ENCODE measurements at places on chromosomes 5 and 9.
A peak's percentile ranks its signal among the peaks of the same experiment; 100 is the strongest.

- DNase-seq = no peak
These were observed 116.5 kb upstream of the DAPK1 start for GRCh38 chr9:87381050-87381711.

GRCh38 chr9:130185490-130186031, 13.4 kb downstream of the NCS1 start:
- DNase-seq = no peak

- no peak for DNase-seq
These were observed 165.0 kb downstream of the FGF1 start for GRCh38 chr5:142520885-142521284.

DNA sequence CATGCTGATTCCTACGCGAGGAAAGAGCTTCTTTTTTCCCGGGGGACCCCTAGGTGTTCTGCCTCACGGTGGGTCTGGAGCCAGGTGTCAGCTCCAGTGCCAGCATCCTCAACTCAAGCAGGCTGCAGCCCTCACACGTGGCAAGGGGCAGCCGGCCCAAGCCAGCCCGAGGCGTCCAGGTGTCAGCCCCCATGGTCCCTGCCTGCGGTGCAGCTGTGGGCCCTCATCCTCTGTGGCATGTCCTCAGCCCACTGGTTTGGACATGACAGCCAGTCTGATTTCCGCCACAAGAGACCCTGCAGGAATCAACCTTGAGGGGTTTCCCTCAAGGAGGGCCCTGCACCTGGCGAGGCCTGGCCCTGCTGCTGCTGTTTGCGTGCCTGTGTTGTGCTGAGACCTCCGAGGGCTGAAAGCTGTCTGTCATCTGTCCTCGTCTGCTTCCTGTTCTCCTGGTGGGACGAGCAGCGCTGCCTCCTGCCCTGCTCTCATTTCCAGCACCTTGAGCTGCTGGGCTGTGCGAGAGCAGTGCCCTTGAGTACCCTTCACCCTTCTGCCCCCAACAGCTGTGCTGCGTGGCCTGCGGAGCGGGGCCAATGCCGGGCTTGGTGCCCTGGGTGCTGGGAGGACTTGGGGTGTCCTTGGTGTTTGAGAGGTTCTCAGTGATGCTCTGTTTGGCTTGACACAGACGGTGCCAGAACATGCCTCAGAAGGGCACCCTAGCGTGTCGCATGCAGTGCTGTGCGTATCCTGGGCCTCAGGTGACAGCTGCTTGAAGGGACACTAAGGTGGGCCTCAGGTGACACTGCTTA, 137.6 kb downstream of the CACNA1B start:
- DNase-seq = no peak

DNA sequence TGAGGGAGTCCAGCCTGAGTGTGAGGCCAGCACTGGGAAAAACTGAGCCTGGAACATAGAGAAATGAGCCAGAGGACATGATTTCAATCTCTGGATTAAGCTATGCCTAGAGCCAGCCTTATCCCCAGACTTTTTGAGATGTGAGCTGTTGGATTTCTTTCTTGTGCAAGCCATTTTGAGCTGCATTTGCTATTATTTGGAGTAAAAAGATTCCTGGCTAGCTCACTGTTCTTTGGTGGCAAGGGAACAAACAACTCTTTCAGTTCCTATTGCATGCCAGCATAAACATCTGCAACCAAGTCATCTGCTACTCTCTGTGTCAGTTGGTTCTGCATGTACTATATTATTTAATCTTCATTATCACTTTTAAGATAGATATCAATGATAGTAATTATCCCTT, 70.1 kb upstream of the MAN2A1 start:
- no peak for DNase-seq

DNA sequence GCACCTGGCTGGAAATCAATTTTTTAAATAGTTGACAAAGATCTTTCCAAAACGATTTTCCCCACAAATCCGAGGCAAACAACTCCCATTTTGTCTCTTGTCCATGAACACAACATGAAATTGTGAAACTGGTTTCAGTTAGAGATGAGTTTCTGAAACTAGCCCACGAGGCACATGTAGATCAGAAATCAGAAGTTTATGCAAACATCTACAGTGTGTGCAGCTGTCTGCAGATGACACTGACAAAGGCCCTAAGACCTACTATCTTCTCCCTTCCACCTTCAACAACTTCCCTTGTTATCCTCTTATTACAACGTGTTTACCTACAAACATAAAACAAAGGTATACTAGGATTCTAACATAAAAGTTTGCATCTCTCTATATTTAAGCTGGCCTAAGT, 183.3 kb downstream of the DIRAS2 start:
- DNase-seq = no peak

DNA sequence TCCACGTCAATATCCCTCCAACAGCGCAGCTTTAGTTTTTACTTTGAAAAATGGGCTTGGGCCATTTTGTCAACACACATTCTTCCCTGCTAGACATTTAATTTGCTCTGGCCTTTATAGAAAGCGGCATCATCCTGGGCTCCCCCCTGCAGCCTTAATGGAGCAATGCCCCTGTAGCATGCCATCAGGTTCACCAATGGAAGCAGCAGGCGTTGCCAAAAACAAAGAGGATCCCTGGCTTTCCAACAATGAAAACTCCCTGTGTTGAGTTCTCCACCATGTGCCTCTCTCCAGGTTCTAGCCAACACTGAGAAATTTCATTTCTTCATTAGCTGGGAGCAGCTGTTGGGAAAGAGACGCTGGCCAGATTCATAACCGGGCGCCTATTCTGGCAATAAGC, 139.5 kb downstream of the ZNF622 start:
- no peak for DNase-seq

- peak; percentile 7 for DNase-seq
These were observed 31.7 kb upstream of the ZBTB43 start for GRCh38 chr9:126773004-126773607.

- DNase-seq = no peak
These were observed 95.9 kb downstream of the HRH2 start for GRCh38 chr5:175753536-175754402.

GRCh38 chr5:112895682-112896081, 26.3 kb downstream of the REEP5 start:
- DNase-seq = no peak

- DNase-seq = no peak
These were observed 549.3 kb downstream of the CCDC171 start for GRCh38 chr9:16102154-16102553.

DNA sequence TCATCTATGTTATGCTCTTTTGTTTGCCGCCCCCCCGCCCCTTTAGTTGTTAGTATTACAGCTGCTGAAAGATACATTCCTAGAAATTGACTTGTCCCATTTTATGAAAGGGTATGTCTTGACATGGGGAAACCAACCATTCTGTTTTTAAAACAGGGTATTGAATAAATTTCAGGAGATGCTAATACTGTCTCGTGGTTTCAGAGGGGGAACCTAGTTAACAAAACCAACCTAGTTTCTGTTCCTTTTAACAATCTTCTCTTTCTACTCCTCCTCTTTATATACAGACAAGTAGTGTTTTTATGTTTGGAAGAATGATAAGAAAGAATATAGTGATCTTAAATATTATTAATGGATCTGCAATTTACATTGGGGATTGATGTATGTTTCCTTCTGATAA, 3.5 kb downstream of the PIP5K1B start:
- DNase-seq = no peak

- no peak for DNase-seq
These were observed 382.2 kb downstream of the ENC1 start for GRCh38 chr5:74258314-74258665.

DNA sequence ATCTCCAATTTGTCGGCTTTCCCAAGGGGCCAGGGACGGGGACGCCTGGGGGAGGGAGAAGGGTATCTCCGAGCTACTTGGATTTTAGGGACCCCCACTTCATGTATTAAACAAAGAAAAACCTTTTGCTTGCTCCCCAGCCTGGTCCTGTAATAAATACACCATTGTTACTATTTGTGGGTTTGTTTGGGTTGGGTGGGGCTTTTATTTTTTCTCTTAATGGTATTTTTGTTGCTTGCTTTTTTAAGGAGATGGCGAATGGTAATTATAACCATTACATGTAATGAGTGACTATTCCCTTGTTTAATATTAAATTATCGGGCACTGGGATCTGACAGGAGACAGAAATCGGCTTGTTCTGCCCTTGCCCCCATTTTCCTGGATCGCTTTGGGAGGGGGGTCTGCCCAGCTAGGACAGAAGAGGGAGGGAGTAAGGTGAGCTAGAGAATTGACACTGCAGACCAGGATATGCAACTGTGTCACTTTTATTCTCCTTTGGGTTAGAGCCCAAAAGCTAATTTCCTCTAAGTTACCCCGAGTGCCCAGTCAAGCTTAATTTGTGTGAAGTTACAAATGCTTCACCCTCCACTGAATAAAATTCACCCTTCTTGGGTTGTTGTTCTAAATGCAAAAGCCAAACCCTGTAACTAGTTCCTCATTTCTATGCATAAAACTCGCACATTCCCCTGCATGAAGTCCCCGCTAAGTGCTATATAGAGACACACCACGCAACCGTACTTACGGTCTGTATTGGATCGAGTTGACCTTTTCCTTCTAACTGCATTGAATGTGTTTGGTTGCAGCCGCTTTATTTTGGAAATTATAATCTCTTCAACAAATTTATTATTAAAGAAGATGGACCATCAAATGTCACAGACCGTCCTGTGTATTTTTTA, 1.6 kb upstream of the ZNF608 start:
- DNase-seq = no peak

DNA sequence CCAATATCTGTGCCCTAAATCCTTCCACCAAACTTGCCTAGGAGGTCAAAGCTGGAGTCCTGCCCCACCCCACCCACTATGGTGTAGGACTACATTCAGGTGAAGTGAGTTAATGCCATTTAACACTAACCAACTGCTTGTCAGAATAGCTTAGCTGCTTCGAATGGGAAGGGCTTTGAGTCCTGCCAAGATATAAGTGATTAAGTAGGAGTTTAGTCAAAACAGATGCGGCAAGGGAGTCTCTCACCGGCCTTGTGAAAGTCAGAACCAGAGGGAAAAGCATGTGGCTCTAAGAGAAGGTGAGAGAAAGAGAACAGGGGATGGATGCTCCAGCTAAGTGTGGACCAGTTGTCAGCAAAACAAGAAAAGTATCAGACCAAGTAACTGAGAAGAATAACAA, 132.6 kb downstream of the SPOCK1 start:
- DNase-seq = no peak

GRCh38 chr5:150400316-150401075, 12.2 kb downstream of the CD74 start:
- DNase-seq = no peak

- DNase-seq = no peak
These were observed 82.9 kb upstream of the ALDH1B1 start for GRCh38 chr9:38309324-38310195.

DNA sequence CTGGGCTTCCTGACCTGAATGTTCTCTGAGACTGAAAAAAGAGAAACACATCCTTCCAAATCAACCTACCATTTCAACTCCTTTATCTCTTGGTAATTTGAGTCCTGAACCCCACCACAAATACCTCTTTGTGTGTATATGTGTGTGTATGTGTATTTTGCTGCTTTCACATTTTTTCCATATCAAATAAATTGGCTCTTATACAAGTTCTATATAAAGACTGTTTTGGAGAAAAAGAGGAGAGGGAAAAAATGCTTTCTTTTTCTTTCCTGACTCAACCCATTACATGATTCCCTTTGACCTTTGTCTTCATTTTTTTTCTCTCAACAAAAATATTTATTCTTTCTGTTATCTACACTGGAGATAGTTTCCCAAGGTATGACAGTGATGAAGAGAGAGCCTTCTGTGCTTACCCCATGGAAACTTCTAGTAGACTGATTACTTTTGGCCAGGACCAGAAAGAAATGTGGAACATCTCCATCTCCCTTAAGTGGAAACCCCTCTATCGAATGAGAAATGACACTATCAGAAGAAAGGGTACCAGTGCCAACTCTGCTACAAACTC, 85.3 kb downstream of the PAPPA start:
- no peak for DNase-seq

GRCh38 chr5:96986450-96986849, 50.6 kb downstream of the LNPEP start:
- DNase-seq = no peak

DNA sequence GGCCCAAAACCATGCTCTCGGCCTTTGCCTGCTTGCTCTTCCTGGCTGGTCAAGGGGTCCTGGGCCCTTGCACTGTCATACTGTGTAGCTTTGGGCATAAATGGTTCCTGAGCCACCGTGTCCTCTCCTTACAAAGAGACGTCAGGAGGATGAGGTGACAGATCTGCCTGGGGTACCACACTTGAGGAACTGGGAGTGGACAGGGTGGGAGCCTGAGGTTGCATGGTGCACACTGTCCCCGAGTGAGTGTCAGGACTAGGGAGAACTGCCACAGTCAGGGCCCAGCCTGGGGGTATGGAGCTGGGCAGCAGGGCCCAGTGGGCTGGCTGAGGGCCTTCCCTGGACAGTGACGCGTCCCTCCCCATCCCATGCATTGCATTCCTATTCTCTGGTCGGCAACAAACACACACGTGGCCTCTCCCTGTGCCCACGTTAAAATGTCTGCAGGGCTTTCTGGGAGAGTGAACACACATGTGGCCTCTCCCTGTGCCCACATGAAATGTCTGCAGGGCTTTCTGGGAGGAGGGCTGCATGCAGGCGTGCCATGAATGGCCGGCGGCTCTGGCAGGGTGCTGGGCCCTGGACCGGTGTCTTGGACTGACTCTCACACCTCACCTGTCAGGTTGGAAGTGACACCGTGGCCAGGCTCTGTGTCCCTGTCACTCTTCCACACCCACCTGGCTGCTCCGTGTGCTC, 122.1 kb upstream of the COL5A1 start:
- no peak for DNase-seq

GRCh38 chr5:82922086-82922734, 155.0 kb downstream of the TMEM167A start:
- DNase-seq = no peak

DNA sequence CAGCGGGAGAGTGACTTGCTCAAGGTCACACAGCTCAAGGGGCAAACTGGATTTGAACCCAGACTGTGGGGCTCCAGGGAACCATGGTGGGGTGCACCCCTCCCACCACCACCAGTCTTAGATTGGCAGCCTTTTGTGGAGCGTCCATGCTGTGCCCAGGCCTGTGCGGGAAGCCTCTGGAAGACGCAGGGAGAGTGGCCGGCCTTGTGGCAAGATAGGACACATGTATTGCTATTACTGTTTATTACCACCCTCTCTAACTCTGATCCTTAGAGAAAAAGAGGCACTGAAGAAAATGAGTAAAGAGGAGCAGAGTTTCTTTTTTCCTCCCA, 25.4 kb upstream of the SH3PXD2B start:
- DNase-seq = no peak

DNA sequence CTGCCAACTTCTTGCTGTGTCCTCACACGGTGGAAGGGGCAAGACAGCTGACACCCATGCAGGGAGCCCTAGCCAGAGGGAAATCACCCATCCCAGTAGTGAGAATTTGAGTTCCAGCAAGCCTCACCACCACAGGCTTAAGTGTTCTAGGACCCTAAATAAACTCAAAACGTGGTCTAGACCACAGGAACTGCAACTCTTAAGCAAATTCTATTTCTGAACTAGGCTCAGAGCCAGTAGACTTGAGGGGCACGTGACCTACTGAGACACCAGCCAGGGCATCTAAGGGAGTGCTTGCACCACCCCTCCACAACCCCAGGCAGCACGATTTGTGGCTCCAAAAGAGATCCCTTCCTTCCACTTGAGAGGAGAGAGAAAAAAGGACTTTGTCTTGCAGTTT, 96.0 kb upstream of the PHF24 start:
- no peak for DNase-seq

GRCh38 chr5:6291961-6292360, 86.4 kb downstream of the MED10 start:
- DNase-seq = peak; percentile 9

Data from activated CD4-positive, alpha-beta T cell treated with anti-CD3 and anti-CD28 coated beads, Interleukin-2, amount 50 U/mL, for 16 hours (primary cell).